ENCODE measurements at places on chromosomes 5 and 9.

DNA sequence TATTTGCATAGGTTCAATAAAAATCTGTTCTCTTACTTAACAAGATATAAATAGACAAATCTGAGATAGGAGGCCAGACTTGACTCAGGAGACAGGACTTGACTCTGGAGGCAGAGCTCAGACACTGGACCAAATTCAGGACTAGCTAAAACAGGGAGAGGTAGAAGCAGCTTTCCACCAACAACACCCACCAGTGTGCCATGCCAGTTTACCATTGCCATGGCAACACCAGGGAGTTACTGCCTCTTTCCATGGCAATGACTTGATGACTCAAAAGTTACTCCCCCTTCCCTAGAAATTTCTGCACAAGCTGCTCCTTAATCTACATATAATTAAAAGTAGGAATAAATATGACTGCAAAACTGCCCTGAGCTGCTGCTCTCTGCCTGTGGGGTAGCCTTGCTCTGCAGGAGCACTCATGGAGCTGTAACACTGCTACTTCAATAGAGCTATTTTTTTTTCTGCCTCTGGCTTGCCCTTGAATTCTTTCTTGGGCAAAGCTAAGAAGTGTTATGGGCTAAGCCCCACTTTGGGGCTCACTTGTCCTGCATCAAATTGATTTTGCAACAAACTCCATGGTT is 473.0 kb downstream of the PLK2 start:
- DNase-seq: no peak

DNA sequence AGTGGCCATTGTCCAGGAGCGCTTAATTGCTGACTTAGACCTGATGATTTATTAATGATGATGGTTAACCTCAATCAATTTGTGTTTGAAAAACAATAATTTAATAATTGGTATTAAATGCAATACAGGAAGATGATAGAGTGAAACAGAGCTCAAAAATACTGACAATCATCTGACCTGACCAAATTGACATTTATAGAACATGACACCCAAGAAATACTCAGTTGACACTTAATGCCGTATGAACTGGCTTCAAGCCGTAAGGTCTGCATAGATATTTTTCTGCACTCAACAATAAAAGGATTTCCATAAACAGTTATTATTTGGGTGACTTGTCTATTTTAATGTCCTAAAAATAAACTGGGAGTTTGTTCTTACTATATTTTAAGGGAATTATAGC is 159.2 kb downstream of the TRIO start:
- no peak for DNase-seq

GRCh38 chr5:39177631-39177964 is 41.8 kb downstream of the FYB1 start:
- DNase-seq: peak; percentile 60

DNA sequence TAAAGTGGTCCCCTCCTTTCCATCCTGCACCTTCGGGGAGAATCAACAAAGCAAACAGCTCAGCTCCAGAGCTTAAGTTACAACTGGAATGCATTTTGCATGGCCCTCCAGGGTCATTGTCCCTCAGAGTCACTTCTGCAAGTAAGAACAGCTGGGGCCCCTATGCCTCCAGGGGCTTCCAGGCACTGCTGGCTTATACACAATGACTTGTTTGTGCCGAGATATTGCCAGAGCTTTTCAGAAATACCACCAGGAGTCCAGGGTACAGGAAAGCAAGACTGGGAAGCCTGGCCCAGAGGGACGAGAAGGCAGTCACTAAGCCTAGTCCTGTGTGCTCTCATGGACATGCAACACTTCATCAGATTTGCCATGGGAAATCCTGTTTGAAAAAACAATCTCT is 11.3 kb downstream of the FRMD3 start:
- no peak for DNase-seq

GRCh38 chr9:89880161-89880560 is 275.3 kb downstream of the GADD45G start:
- no peak for DNase-seq

GRCh38 chr5:180816608-180817534 is 14.3 kb upstream of the MGAT1 start:
- DNase-seq: no peak
